Heart left ventricle (tissue), 16 donors: ENCODE measurements at places on chromosomes 3 and 15.

GRCh38 chr3:21226086-21226485 is 524.9 kb downstream of the ZNF385D start:
- peak; percentile 18 for DNase-seq

GRCh38 chr3:114480442-114480841 is 186.6 kb downstream of the TIGIT start:
- DNase-seq = no peak

DNA sequence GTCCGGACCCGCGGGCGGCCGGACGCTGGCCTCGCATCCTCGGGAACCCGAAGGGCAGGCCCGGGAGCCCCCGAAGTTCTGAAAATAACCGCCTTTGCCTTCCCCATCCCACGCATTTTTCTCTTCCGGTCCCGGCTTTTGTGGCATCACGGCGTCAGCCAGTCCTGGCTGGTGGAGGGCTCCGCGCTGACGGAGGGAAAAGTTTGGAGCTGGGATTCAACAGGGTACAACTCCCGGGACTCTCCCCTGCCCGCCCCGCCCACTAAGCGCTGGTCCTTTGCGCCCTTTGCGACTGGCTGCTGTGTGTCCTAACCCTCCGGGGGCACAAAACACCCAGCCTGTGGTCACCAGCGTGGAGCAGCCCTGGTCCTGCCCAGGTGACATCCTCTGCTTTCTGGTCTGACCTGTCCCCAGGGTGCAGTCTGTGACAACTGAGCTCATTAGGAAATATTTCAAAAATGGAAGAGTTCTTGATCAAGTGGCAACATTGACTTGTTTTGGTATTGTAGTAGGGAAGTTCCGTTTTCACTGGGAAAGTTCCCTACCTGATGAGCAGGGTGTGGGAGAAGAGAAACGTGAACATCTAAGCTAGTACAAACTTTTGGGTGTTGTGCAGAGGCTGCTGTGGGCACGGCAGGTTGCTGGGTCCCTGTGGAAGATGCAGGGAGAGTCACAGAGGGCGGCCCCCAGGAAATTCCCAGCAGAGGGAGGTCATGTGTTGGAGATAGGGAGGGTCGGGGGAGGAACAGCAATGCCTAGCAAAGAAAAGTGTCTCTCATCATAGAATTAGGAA is 775 bp downstream of the ARNT2 start:
- no peak for DNase-seq

DNA sequence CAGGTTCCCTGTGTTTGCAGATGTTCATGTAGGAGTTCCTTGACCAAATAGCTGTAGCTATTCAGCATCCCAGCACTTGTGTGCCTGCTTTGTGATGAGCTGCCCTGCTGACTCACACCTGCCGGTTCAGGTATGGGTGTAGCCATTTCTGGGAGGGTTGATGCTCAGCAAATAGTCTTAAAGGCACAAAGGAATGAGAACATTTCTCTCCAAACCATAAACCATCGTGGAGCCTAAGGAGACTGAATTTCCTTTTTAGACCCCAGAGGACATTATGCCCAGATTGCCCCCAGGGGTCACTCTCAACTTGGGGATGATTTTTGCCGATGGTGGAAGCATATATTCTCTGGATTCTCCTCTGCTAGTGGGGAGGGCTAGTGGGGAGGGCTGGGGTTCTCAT is 80.6 kb downstream of the ADAMTSL3 start:
- DNase-seq = no peak

DNA sequence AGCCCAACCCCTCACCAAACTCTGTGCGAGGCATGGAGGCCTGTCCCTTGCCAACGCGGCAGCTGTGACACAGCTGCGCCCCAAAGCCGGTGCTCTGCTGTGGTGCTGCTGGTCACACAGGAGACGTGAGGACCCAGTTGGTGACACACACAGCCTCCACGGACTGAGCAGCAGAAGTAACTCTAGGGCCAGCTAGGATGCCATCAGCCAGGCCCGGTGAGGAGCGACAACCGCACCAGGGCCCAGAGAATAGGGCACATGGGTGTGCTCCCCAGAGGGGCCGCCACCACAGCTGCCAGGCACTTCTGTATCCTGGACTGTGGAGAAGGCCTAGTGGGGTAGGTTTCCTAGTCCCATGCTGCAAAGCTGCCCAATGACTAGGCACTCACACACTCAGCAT is 10.7 kb downstream of the ZXDC start:
- no peak for DNase-seq

DNA sequence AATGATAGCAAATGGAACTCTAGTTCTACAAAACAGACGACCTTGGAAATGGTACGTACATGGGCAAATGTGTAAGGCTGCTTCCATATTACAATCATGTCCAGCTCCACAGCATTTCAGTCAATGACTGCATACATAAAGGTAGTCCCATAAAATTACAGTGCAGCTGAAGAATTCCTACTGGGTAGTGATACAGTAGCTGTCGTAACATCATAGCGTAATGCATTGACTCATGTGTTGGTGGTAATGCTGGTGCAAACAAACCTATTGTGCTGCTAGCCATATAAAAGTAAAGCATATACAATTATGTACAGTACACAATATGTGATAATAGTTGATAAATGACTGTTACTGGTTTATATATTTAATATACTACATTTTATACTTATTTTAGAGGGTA is 18.5 kb downstream of the TTC23 start:
- no peak for DNase-seq

DNA sequence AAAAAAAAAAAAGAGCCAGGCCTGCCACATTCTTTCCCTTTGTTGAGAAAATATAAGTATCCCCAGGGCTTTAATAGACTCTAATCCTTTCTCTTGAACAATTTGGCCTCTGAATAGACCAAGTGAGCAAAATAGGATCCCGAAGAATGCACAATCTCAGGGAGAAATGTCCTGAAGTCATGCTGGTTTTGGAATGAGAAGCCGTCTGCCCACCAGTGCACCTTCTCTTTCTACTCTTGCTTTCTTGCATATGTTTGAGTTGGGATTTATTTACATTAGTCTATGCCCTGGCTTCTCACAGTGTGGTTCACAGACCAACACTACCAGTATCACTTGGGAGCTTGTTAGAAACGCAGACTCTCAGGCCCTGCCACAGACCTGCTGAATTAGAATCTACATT is 153.0 kb downstream of the ZNF621 start:
- no peak for DNase-seq

DNA sequence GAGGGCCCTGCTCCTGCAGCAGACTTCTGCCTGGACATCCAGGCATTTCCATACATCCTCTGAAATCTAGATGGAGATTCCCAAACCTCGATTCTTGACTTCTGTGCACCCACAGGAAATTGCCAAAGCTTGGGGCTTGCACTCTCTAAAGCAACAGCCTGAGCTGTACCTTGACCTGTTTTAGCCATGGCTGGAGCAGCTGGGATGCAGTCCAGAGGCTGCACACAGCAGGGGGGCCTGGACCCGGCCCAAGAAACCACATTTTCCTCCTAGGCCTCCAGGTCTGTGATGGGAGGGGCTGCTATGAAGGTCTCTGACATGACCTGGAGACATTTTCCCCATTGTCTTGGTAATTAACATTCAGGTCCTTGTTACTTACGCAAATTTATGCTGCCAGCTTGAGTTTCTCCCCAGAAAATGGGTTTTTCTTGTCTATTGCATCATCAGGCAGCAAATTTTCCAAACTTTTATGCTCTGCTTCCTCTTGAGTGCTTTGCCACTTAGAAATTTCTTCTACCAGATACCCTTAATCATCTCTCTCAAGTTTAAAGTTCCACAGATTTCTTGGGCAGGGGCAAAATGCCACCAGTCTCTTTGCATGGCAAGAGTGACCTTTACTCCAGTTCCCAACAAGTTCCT is 11.8 kb upstream of the MYO5A start:
- no peak for DNase-seq

- DNase-seq = no peak
Measured at GRCh38 chr15:48796930-48797329, 13.9 kb downstream of the CEP152 start.

- DNase-seq = no peak
Measured at GRCh38 chr15:63387748-63388493, 6.3 kb upstream of the CA12 start.

- DNase-seq = no peak
Measured at GRCh38 chr3:55300701-55301100, 186.4 kb downstream of the WNT5A start.

- DNase-seq = peak; percentile 59
Measured at GRCh38 chr3:38039899-38040261, 872 bp downstream of the DLEC1 start.

DNA sequence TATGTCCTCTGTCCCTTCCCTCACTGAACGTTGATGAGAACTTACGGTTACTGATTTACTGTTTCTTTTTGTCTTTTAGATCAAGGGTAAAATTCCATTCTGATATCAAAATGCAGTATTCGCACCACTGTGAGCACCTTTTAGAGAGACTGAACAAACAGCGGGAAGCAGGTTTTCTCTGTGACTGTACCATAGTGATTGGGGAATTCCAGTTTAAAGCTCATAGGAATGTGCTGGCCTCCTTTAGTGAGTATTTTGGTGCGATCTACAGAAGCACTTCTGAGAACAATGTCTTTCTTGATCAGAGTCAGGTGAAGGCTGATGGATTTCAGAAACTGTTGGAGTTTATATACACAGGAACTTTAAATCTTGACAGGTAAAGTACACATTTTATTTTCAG is 990 bp downstream of the MYNN start:
- DNase-seq = no peak

DNA sequence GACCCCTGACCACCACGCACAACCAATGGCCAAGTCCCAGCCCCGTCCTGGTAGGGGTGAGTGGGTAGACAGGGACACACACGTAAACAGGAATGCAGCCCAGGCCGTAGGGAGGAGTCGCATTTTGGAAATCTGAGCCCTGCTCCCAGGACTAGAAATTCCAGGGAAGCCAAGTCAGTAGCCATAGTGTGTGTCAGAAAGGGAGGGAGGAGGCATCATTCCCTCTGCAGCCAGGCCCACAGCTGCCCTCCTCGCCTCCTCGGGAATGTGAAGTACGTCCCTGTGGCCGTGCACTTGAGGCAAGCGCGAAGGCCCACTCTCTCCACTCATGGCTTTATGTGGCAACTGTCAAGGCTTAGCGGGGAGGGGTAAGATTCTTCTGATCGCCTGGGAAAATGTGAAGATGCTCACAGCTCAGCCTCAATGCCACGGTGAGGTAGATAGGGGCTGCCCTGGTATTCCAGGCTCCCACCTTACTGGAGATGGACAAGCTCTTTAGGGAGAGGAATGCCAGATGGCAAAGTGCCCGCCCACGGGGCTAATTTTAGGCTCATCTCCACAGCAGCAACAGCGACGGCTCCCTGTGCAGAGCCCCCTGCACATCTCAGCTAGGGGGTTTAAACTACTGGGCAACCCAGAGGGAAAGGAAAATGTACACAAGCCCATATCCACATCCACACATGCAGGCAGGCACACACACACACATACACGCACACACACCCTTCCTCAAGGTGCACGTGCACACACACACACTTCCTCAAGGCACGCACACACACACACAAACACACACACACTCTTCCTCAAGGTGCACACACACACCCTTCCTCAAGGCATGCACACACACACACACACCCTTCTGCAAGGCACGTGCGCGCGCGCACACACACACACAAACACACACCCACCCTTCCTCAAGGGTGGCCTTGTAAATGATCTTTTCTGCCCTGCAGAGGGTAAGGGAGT is 65.5 kb downstream of the ADCY5 start:
- peak; percentile 78 for DNase-seq

DNA sequence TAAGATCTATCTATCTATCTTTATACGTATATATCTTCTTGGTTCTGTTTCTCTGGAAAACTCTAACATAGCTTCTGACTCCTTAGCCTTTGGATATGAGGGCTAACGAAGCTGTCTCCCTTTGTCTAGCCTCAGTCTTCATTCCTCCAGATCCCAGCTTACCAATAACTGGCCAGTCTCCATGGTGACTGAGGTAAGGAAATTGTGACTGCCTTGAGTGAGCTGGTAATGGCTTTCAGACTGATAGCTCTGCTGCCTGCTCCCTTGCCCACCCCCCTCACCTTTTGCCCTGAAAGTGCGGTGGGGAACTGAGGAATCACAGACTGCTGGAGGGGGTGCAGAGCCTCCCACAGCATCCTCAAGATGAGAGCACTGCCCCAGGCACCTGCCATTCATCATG is 65.8 kb upstream of the ABHD17C start:
- no peak for DNase-seq

DNA sequence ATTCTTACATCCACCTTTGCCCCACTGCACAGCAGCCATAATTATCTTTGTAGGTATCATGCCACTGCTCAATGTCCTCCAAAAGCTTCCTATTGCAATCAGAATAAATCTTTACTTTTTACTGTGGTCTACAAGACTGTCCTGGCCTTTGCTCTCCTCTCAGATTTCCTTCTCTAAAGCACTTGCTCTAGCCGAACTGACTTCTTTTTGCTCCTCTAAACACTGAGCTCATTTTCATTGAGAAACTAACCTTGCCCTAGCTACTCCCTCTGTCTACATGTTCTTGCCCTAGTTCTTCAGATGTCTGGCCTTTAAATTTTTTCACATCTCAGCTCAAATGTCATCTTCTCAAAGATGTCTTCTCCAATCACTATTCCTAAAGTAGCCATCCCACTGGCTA is 342.8 kb downstream of the TBC1D5 start:
- DNase-seq = no peak

GRCh38 chr3:127092776-127093175 is 100.2 kb upstream of the PRR23E start:
- no peak for DNase-seq

DNA sequence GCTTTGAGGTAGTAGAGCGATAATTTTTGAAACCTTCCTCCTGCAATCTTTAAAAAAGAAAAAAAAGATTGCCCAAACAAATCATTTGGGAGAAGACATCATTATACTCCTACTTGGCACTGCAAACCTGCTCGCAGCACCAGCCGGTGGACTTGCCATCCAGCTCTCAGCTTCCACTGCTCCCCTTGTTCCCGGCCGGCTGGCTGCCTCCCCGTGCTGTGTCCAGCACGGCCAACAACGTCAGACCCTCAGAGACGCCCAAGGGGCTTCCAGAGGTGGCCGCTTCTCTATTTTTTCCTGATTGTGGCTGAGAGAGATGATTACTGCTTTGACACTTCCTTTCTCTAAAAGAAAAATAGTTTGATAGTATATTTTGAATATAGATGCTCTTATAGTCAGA is 3.0 kb upstream of the BFSP2 start:
- no peak for DNase-seq
